NK-92 treated with Interleukin-12 subunit alpha and Interleukin-12 subunit beta, amount 100 ng/mL, for 24 hours (cell line): ENCODE measurements at places on chromosomes 7 and 10.

GRCh38 chr10:114576716-114577115 is 81.4 kb downstream of the ABLIM1 start:
- no peak for DNase-seq

DNA sequence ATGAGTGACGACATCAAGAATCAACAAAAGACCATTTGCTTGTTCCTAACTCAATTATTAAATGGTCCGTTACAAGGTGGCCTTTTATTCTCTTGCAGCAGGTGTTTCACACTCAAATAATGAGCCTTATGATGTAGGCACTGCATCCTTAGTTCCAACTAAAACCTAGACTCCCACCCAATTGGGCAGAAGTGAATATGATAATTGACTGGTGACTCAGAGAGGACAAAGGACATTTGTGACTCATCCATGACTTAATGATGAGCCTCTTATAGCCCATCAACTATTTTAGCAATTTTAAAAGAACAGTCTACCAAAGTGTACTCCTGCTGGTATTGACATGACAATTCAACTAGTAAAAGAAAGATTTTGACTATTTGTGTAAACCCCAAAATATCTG is 1027.8 kb upstream of the PHF14 start:
- no peak for DNase-seq

DNA sequence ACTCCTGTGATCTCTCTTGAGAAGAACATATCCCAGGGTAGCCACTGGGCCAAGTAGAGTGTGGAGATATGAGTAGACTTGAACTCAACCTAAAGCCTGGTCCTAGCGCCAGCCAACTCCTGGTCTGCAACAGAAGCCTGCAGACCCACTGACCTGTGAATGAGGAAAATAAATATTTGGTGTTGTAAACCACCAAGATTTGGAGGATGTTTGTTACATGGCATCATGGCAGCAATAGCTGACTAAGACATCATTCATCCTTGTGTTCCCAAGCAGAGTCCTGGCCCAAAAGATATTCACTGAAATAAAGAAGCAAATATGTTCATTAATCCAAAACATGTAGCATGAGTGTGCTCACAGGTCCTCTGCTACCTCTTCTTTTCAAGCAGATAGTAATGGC is 26.0 kb upstream of the CHST3 start:
- no peak for DNase-seq

DNA sequence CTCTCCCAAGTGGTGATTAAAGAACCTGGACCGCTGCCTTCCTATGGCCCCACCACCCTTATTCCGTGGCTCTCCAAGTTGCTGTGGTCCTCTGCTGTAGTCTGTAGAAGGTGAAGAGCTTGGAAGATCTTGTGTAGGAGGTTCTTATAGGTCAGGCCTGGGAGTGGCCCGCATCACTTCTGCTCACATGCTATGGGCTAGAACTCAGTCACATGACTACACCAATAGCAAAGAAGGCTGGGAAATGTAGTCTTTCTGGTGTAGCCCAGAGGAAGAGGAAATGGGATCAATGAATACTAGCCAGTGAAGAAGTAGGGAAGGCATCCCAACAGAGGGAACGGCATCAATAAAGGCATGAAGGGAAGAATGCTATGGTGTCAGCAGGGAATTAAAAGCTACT is 41.3 kb upstream of the AOAH start:
- no peak for DNase-seq

DNA sequence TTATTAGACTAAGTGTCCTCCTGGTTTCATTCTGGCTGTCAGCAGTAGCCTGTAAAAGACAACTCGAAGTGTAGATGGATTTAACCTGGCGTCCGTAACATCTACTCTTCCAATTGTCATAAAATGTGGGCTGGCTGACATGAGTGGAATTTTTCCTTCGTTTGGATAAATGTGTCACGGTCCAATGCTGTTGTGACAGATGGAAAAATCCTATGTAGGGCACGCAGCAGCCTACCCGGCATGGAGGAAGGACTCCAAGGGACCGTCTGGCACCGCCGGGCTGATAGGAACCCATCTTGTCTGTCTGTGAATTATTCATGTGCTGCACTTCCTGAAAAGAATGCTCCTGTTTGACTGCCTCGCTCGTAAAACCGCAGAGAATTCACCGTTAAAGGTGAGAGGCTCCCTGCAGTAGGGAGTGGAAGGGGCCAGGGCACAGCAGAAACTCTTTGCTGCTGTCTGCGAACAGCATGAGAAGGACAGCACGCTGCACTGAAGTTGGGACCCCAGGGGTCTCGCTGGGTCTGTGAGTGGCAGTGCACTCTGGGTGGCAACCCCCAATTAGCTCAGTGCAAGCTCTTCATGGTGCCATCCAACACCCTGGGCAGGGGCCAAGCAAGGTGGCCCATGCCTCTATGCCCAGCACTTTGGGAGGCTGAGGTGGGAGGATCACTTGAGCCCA is 1.6 kb upstream of the ORAI2 start:
- DNase-seq, result no peak

DNA sequence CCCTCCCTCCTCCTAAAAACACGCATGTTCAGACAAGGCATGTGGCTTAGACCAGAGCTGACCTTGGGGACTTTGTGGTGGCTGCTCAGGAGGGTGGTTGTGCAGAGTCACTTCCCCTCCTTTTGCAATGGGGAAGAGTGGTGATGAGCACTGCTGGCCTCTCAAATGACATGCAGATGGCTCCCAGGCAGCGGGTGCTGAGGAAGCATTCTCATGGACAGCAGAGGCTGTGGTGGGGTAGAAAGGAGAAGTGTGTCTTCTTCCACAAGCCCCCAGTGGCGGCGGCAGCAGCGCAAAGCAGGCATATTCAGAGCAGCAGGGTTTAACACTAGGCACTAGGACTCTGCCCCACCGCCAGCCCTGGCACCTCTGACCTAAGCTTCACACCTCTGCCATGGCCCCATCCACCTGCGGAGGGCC is 105.9 kb upstream of the ANLN start:
- no peak for DNase-seq

DNA sequence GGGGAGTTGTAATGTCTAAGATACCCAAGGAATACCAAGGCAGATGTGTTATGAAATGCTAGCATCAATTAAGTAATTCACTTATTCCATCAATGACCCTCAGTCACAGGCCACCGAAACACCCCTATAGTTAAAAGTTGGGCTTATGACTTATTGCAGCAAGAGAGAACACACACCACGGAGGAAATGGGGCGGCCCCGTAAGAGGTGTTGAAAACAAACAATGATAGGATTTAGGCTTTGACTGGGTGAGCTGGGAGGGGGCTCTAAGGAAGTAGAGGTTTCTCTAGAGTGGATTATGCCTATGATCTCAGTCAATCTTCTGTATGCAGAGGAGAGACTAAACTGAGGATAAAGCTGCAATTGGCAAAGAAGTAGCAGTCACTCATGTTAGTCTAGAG is 45.4 kb upstream of the PRKCQ start:
- DNase-seq, result no peak

GRCh38 chr10:123560301-123561140 is 105.6 kb upstream of the GPR26 start:
- no peak for DNase-seq

- no peak for DNase-seq
Measured at GRCh38 chr10:119350502-119351097, 143.2 kb downstream of the GRK5 start.

DNA sequence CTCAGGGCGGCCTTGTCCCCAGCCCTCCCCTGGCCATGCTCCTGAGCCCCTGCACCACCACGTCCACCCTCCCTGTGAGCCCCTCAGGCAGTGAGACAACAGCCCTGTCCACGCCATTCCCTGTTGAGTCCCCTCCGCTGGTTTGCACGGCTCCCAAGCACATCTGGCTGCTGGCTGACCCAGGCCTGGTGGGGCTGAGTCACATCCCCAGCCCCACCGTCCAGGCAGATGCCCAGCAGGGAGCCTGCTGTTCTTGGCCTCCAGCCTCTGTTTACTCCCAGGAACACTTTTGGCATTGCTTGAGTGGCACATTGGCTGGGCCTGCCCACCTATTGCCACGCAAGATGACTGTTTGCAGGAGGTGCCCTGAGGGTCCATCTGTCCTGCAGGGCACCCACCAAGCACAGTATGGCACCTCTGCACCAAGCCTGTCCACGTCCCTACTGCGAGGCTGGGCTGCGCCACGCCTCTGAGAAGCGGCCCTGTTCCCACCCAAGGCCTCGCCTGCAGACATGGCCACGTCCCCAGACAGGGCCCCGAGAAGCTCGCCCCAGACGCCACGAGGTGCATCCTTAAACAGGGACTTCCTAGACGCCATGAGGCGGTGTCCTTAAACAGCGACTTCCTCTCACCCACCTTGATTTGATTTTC is 48.4 kb upstream of the INPP5A start:
- DNase-seq, result no peak

DNA sequence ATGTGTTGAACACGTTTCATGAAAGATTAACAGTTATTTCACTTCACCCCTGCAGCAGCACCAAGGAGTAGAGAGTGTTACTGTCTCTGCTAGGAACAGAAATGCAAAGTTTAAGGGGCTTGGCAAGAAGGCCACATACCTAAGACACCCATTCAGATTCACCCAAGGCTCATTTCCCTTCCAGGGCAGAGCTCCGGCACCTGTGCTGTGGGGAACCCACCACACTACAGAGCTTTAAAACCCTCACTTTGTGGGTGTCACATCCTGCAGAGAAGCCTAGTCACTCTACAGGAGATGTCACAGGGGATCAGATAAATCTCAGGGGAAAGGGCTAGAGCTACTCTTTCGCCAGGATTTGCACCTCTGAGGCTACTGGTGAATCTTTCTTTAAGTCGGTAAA is 176.1 kb upstream of the KLF6 start:
- peak; percentile 55 for DNase-seq

DNA sequence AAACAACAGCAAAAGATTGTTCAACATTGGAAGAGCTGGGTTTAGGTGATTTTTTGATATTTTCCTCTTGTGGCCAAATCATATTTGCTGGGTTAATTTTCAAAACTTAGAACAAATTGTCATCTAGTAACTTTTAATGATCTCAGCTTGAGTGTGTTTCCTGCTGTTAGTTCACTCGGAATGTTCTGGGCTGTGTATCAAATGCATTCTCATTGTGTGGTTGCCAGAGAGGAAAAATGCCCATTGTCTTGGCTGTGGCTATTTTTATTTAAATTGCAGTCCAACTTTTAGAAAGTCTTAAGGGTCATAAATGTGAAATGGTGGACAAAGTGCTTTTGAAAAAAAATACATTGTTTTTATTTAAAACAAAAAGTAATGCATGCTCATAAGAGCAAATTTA is 542.0 kb downstream of the TNS3 start:
- no peak for DNase-seq
